ENCODE measurements at places on chromosomes 16 and 17.

- no peak for DNase-seq
Measured at GRCh38 chr16:704552-705380, 835 bp downstream of the FBXL16 start.

GRCh38 chr17:76920364-76921139 lies 52.3 kb downstream of the MGAT5B start:
- no peak for DNase-seq

DNA sequence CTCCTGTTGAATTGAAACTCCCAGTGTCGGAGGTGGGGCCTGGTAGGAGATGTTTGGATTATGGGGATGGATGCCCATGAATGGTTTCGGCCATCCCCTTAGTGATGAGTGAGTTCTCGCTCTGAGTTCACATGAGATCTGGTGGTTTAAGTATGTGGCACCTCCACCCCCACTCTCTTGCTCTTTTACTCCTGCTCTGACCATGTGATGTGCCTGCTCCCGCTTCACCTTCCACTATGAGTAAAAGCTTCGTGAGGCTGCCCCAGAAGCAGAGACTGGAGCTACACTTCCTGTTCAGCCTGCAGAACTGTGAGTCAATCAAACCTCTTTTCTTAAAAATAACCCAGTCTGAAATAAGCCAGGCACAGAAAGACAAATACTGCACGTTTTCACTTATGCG lies 512.4 kb downstream of the HS3ST4 start:
- no peak for DNase-seq

DNA sequence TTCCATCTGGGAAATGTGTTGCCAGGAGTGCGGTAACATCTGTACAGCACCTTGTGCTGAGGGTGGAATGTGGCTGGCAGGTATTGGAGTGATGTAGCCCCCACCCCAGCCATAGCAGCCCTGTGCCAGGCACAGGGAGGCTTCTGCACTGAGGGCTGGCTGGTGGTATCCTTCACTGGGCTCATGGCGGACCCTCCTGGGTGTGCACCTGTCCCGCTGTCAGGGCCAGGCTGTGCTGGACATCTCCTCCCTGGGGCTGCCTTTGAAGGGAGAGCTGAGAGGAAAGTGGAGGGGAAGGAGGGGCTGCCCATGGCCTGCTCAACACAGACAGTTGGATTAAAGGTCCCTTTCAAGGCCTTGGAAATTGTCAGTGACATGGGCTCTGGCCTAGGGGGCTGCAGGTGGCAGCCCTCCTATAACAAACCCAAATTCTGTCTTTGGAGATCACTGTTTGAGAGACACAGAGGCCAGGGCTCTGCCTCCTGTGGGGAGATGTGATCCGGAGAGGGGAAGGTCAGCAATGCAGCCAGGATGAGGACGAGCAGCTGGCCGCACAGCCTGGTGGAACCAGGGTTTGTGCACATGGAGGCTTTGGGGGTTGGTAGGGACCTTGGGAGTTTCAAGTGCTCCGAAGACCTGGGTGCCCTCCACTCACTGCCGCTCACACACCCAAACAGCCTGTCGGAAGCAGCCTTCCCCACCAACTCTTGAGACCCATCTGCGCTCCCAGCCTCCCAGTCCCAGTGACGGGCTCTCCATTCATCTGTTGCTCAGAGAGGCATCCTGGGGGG lies 22.8 kb downstream of the NKD1 start:
- no peak for DNase-seq

DNA sequence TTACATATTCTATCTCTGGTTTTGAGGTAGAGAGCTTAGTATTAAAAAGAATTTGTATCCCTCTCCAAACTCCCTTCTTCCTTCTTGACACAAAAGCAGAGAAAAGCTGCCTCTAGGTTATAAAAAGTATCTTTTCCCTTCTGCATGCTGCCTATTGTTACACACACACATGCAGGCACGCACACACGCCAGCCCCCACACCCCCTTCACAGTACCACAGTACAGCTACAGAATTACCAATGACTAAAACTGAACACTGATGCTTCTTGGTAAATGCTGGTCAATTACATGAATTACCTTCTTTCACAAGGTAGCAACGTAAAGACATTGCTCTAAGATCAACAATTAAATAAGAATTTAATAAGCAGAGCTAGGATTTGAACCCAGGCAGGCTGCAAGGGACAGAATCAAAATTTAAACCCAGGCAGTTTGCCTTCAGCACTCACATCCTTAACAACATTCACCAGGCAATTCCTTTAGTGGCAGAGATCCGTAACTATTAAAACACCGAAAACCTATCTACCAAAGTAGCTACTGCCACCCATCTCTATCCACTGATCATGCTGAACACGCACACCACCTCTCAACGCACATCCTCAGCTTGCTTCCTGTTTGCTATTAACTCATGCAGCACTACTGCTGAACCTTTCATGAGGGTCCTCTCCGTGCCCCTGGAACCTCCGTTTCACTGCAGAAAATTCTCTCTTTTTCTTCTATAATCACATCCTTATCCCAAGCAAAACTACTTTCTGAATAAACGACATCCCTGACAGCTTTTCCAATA lies 37.8 kb downstream of the YWHAE start:
- DNase-seq = no peak

Data from vagina (tissue), 2 donors.